Renal cortical epithelial cell (primary cell): ENCODE measurements at places on chromosomes 2 and 18.

DNA sequence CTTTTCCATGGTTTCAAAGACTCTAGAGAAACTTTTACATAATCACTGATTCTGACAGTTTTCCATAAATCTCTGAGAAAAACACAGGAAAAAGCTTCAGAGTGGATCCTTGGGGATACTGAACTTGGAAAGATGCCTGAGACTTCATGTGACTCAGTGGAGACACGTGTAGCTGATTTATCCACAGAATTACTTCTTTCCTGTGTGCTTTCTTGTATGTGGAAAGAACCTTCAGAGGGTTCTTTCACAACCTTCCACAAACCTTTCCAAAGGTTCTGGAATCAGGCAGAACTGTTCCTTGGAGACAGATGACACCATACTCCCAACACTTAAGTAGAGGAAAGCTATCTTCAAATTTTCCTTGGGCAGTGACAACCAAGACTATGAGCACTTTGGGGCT is 207.2 kb downstream of the RND3 start:
- peak; percentile 84 for DNase-seq

DNA sequence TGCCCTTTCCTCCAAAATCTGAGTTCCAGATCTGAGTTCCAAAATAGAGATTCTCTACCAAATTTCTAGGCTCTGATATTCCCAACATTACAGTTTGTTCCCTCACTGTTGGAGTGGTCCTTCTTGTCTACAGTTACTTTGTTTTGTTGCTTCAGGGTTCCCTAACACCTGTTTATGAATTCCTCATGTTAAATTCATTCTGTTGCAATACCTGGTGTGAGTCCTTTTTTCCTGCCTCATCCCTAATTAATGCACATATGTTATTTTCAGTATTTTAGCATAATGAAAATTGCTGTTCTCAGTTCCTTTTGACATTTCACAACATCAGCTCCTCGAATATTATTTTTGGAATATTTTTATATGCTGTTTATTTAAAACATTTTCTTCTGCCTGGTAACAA is 16.2 kb downstream of the SERPINB13 start:
- DNase-seq, result peak; percentile 5

- peak; percentile 60 for DNase-seq
These were observed 11.2 kb downstream of the ATP6V1B1 start for GRCh38 chr2:70946832-70947442.

- no peak for DNase-seq
These were observed 370.5 kb downstream of the EIPR1 start for GRCh38 chr2:3007135-3007534.

GRCh38 chr2:36748166-36748565 is 51.7 kb downstream of the VIT start:
- DNase-seq, result no peak

DNA sequence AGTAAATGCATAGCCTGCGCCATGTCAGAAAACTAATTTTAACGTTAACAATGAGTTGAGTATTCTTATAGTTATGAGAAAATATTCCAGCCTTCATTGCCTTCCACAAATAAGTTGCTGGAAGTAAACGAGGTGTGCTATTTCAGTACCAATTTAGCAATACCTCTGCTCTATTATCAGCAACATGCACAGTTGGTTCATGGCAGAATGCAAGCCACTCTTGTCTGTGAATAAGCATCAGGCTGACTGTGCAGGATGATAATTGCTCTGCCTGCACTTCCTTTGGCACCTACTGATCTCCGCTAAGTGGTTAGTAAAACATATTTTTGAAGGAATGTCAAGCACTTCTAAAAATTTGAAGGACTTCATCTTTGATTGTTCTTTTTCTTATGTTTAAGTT is 261.9 kb upstream of the SIX3 start:
- no peak for DNase-seq

- DNase-seq, result no peak
These were observed 152.0 kb downstream of the INSIG2 start for GRCh38 chr2:118240276-118240675.

GRCh38 chr2:12109363-12110017 is 363.1 kb downstream of the LPIN1 start:
- no peak for DNase-seq

- DNase-seq, result no peak
These were observed 34.0 kb downstream of the NAPG start for GRCh38 chr18:10559553-10560451.

- no peak for DNase-seq
These were observed 581.5 kb downstream of the PLCL1 start for GRCh38 chr2:198385856-198386255.

DNA sequence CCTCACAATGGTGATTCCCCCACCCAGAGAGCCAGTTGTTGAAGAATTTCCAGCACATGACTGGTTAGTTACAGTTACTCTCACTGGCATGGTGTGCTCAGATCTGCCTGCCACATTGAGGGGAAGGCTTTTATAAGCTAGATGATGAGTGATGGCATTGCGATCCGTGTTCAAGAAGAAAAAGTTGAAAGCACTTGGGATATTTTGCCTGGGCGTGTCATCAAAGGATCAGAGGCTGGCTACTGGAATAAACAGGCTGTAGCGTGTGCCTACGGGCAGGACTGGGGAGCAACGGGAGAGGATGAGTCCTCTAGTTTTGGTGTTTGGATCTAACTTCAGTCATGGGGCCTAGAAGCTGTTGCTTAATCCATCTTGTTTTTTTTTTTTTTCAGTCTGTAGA is 175.0 kb downstream of the SETBP1 start:
- no peak for DNase-seq

DNA sequence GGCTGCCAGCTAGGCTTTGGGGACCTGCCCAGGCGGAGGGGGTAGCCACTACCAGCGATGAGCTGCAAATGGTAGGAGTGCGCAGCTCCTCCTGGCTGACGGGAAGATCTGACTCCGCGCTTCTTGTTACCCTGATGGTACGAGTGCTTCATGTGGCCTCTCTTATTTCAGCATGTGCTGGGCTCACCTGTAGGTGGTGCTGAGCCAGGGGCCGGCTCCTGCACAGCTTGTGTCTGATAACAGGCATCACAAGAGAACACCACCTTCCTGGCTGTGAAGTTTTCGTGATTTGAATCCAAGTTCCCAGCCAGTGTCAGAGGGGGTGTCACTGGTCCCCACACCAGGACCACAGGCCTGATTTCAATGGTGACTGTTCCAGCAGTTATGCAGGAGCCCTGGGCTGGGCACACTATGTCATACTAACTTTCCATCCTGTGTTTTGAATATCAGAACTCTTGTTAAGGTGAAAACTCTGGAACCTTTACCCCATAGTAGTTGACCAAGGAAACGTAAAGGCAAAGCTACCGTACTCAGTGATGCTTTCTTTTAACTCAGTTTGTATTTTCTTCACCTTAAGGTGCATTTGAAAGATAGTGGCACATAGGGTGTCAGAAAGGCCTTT is 28.0 kb downstream of the APCDD1 start:
- no peak for DNase-seq

DNA sequence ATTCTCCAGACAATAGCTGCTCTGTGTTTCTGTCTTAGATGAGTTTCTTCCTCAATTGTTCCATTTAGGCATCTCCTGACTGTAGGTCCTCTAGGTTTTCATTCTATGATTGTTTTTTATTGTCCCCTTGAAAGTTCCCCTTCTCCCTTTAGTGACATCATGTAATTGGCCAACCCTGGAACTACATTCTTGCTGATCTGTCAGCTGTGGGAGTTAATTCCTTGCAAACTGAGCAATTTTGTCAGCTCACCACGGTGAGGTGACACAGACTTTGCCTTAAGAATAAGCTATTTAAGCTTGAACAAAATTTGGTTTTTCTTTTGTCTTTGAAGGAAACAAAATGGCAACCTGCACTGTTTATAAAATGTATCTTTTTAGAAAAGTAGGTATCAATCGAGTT is 95.9 kb downstream of the TXNL1 start:
- no peak for DNase-seq

DNA sequence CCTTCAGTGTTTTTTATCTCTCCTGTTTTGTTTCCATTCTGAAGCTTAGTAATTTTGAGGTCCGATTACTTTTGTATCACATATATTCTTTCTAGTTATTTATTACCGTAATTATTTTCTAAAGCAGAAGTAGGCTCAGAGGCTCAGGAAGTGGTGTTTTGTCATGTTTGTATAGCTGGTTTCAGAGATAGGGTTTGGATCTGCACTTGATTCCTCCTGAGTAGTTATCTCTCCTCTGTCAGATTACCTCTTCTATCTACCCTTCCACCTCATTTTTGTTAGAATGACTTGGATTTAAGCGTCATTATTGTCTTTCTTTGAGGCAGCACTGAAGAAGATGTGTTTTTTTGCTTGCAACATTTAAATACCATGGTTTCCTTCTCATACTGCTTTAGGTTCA is 95.4 kb downstream of the MTA3 start:
- DNase-seq, result no peak

GRCh38 chr2:213476641-213477040 is 192.4 kb downstream of the SPAG16 start:
- peak; percentile 45 for DNase-seq

DNA sequence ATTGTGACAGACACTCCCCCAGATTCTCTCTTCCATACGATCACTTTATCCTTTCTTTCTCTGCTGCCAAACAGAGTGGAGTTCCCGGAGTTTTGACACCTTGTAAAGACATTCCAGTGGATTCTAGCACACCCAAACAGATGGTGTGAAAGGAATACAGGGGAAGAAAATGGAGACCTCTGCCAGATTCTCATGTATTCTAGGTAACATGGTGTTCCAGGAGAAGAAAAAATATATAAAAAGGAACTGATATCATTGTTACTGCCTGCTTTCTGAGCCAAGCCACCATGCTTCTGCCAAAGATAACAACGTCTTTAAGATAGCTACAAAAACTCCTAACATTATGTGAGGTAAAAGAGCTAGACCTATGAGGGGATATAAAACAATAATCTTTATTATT is 136.5 kb downstream of the TXNL1 start:
- DNase-seq, result no peak

DNA sequence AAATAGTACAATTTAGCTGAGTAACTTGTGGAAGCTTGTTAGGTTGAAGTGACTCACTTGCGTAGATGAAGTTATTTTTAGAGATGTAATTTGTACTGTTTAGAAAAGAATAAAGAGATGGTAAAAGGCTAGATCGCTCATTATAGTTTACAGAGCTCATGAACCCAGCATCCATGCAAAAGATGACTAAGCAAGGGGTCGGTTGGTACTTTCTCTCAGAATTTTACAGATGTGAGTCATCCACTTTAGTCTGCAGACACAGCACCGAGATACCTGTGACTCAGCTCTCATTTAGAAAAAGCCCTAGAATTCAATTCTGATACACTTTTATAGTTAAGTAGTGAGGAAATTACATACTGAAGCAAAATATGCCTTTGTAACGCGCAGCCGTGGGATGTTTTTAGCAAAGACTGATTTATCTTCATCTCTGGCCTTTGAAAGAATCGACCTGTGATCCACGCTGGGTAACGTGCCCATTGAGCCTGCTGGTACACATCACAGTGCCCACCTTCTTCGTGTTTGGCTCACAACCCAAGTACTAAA is 116.5 kb upstream of the FOSL2 start:
- DNase-seq, result peak; percentile 100

- DNase-seq, result no peak
These were observed 34.0 kb downstream of the ST6GAL2 start for GRCh38 chr2:106851881-106852501.

- no peak for DNase-seq
These were observed 481.9 kb downstream of the METTL4 start for GRCh38 chr18:2089396-2089795.

GRCh38 chr18:63378919-63379638 is 12.1 kb upstream of the KDSR start:
- DNase-seq, result no peak

- DNase-seq, result peak; percentile 33
These were observed 1207.3 kb upstream of the FAM98A start for GRCh38 chr2:34806396-34806795.

GRCh38 chr2:107936433-107937359 is 49.6 kb upstream of the SLC5A7 start:
- peak; percentile 6 for DNase-seq

DNA sequence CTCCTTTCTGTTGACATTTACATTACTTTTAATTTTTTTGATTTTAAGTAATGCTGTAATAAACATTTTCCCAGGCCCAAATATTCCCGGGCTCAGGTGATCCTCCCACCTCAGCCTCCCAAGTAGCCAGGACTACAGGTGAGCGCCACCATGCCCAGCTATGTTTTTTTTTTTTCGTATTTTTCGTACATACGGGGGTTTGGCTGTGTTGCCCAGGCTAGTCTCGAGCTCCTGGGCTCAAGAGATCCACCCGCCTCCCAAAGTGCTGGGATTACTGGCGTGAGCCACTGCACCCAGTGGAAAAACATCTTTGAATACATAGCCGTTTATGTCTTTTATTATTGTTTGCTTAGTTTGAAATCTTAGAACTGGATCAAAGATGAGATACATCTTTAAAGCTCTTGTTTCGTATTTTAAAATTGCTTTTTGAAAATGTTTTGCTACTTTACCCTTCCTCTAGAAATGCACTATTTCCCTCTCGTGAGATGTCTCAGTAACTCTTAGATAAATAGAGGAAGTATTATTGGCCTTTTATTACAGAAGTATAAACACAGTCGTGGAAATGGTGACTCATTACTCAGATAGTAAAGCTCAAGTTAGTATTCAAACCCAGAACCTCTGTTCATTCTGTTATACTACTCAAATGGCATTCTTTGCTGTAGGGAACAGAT is 2.4 kb downstream of the SMCHD1 start:
- DNase-seq, result peak; percentile 76

DNA sequence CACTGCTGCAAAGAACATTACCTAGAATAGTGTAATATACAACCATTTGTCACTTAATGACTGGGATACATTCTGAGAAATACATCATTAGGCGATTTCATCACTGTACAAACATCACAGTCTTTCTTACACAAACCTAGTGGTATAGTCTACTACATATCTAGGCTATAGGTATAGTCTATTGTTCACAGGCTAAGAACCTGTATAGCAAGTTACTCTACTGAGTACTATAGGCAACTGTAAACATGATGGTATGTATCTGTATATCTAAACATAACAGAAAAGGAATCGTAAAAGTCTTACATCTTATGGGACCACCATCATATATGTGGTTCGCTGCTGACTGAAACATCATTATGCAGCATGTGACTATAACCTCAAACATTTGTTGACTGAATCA is 21.4 kb downstream of the SP3 start:
- no peak for DNase-seq

DNA sequence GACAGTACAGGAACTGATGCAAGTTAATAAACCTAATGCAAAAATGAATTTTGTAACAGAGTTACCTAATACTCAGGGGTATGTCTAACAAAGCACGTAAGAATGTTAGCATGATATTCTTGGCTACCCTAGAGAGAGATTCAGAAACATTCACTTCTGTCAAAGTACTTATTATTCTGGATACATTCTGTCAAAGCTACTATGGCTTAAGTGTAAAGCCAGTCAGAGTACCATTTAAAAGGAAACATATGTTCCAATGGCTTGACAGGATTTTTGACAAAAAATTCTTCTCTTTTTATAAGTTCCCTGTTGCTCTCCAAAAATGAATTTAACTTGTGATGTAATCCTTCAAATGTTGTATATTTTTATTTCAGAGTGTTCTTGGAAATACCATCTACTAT is 85.5 kb downstream of the PIGN start:
- DNase-seq, result no peak

- DNase-seq, result peak; percentile 75
These were observed 157.9 kb downstream of the ARL4C start for GRCh38 chr2:234339011-234339410.

GRCh38 chr2:145002624-145003023 is 482.7 kb upstream of the ZEB2 start:
- no peak for DNase-seq
